Suppressor macrophage treated with lipopolysaccharide for 1 hour (primary cell): ENCODE measurements at places on chromosomes 7 and 10.
A peak's percentile ranks its signal among the peaks of the same experiment; 100 is the strongest.

- no peak for DNase-seq
Measured at GRCh38 chr7:132243463-132243862, 332.8 kb downstream of the PLXNA4 start.

DNA sequence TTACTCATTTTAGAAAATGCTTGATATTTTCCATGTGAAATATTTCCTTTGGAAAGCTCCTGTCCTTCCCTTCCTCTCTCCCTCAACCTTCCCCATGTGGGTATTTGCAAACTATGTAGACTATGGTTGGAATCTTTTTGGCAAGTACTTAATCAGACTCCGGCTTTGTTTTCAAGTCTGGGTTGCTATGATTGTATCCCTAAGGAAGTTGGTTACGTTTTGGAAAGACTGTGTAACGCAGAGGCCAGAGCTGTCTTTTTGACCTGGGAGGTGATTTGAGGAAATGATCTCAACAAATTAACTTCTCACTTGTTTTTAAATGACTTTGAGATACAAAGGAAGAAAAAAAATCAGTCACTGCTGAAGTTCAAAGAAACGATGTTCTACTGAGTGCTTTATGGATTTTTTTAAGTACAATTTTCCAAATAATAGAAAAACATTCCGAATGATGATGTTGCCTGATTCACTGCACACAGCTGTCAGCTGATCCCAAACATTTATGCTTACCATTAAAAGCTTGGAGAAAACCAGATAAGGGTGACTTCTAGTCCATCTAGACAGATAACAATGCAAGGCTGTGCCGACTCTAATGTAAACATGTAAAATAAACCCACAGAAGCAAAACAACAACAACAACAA is 145.5 kb upstream of the CELF2 start:
- DNase-seq = no peak

GRCh38 chr10:84179059-84179710 is 5.6 kb downstream of the GPR15LG start:
- DNase-seq = no peak

DNA sequence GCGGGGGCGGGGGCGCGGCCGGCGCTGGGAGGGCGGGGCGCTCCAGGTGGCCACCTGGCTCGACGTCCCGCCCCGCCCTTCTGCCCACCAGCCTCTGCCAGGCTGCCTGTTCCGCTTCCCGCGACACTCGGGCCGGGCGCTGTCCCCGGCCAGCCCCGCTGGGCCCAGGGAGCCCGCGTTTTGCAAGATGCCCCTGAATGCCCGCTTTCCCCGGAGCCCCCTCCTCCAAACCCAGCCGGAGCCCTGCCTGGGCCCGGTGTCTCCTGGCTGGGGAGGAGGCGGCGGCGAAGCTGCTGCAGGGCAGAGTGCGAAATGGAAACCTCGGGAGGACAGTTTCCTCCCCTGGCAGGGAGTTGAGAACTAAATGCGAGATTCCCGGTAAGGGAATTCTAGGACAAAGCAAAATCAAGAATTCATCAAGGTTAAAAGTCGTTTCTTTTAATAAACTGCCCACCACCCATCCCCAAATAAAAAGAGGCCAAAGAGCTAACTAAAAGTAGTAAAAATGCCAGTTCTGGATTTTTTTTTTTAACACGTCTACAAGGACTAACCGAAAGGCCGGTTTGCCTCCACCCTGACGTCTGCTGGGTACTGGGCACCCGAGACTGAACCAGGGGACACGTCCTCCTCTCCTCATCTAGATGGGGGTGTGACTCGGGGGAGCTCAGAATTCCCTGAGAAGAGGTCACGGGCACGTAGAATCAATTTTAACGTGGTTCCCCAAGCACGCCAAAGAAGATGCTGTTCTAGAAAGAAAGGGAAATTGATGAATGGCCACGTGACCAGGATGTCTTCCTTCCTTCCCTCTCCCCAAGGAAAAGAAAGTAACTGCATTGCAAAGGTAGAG is 200.4 kb upstream of the NFE2L3 start:
- DNase-seq = no peak

DNA sequence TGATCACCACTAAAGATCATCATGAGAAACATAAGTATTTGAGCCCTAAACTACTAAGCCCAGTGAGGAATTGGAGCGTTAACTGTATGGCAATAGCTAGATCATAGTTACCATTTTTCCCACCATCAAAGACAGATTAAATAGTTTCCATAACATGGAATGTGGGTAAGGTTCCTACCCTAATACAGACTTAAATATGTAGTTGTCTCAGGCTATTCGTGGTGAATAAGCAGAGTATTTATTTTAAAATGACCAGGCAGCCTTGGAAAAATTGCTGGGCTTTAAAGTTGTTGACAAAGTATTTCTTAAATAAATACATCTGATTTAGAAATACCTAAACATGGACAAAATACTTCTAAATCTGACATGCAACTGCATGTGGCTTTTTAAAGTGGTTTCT is 106.8 kb downstream of the NT5C2 start:
- no peak for DNase-seq

DNA sequence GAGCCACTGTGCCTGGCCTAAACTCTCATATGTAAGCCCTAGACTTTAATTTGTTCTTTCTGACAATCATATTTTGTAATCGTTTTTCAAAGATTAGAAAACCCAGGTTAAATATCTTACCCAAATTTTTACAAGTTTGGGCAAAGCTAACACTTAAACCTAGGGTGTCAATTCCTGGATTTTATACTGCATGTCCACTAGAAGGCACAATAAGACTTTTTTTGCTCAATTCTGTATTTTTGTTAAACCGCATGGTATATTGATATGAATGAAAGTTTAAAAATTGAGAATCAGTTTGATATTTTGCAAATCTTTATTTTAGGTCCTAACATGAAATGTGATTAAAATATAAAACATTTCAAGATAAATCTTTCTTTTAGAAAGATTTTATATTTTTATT is 29.3 kb downstream of the DYNC2I1 start:
- DNase-seq = peak; percentile 18

- no peak for DNase-seq
Measured at GRCh38 chr7:6205971-6206660, 66.3 kb downstream of the CYTH3 start.

DNA sequence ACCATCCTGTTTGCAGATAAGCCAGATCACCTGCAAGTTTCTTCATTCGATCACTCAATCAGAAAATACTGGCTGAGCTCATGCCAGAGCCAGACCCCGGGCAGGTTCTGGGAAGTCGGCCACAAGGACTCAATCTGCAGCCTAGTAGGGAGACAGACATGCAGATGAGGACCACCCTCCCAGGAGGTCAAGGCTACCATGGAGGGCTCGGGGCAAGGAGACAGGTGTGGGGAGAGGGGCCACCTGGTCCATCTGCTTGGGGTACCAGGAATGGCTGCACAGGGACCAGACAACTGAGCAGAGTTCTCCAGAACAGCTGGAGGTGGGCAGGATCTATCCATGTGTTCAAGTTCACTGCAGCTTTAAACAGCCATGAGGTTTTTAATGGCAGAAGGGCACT is 16.8 kb upstream of the CPXM2 start:
- no peak for DNase-seq

- peak; percentile 57 for DNase-seq
Measured at GRCh38 chr7:75638594-75639070, 100.1 kb downstream of the HIP1 start.

DNA sequence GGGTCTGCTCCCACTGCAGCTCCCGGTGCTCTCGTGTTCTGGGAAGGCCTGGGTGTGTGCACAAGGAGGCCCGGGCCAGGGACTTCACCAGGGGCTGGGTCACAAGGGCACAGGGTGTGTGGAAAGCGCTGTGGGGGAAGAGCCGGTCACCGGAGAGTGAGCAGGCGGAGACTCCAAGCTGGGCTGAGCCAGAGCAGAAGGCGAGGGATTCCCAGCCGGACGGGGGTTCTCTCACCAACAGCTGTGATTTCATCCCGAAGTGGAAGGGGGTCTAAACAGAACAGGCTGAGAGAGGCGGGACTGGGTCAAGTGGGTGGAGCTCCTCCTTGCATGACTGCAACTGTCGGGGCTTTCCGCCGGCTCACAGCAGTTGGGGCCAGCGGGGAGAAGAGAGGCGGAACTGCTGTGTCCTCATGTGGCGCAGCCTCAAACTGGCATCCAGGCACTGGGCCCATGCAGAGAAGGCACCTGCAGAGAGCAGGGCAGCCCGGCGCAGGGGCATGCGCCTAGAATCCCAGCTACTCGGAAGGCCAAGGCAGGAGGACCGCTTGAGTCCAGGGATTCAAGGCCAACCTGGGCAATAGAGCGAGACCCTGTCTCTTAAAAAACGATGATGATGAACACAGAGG is 7.6 kb upstream of the ORAI2 start:
- peak; percentile 100 for DNase-seq

- DNase-seq = peak; percentile 58
Measured at GRCh38 chr10:79328737-79329504, 18.3 kb upstream of the PPIF start.

GRCh38 chr7:148754912-148755311 is 56.2 kb downstream of the CUL1 start:
- DNase-seq = no peak

GRCh38 chr10:97217299-97217698 is 31.5 kb upstream of the SLIT1 start:
- no peak for DNase-seq

DNA sequence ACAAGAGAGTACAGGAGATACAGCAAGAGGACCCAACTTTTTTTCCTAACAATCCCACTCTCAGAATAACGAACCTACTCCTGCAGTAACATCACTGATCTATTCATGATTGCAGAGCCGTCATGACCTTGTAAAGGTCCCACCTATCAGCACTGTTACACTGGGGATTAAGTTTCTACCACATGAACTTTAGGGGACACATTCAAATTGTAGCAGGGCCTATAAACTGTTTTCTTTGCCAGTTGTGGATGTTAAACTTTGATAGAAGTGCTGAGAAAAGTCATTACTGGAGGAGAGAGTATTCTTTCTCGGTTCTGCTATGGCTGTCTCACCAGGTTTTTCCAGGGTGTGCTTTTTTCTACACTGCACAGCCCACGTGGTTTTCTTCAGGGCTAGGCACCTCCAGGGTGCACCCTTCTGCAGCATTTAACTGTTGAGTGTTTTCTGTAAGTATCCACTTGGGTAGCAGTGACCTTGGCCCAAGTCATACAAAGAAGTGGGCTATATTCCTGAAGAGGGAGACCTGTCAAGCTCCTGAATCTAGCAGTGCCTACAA is 131.6 kb upstream of the AHR start:
- DNase-seq = no peak

DNA sequence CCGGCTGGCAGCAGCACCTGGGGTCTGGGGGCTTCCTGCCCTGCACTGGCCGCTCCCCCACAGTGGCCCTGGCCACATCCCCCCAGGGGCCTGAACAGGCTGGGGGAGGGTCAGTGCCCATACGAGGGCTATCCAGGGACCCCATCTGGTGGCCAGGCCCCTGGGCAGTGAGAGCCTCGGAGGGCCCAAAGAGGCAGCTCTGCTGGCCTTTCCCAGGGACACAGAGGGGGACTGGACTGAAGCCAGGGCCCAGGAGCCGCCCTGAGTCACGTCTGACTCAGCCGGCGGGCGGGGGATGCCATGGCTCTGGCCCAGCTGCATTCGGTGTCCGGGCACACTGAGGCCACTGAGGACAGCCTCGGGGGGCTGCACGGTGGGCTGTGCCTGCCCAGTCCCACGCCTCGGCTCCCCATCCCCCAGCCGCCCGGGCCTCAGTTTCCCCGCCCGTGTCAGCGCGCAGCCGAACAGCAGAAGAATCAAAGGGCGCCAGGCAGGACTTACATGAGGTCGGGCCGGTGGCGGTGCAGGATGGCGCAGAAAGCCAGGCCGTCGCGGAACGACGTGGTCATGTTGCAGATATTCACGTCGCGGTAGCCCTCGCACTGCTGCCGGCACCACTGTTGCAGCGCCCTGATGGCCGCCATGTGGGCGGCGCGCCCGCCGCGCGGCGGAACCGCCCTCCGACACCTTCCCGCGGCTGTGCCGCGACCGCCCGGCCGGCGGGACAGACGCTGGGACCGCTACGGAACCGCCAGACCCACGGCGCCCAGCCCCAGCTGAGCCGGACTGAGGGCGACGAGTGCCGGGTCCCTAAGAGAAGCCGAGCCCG is at the start of gene MICALL2:
Gene MICALL2 (minus strand): TSS at position 788 of the 829 bp plus-strand sequence. CDS start 144 bp downstream, at position 644.
- peak; percentile 93 for DNase-seq

GRCh38 chr7:112571852-112572607 is 91.2 kb downstream of the LSMEM1 start:
- no peak for DNase-seq

DNA sequence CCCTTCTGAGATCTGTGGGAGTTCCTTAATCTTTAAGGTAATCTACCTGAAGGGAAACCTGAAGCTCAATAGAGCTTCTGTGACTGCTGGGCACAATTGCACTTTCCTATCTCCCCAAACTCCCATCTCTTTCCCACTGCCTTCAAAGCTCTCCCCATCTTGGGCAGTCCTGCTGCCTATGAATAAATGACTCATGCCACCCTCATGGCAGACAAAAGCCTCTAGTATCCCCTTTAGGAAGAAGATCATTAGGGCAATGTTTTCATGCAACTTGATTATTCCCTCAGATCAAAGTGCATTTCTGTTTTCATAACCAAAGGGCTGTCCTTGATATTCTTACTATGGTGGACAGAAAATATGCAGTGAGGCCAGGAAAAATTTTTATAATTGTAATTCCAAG is 704.9 kb upstream of the LRRN3 start:
- no peak for DNase-seq

- DNase-seq = no peak
Measured at GRCh38 chr7:25385506-25386136, 157.3 kb upstream of the NPVF start.

- DNase-seq = peak; percentile 36
Measured at GRCh38 chr10:9294865-9295264, 1240.4 kb downstream of the GATA3 start.

DNA sequence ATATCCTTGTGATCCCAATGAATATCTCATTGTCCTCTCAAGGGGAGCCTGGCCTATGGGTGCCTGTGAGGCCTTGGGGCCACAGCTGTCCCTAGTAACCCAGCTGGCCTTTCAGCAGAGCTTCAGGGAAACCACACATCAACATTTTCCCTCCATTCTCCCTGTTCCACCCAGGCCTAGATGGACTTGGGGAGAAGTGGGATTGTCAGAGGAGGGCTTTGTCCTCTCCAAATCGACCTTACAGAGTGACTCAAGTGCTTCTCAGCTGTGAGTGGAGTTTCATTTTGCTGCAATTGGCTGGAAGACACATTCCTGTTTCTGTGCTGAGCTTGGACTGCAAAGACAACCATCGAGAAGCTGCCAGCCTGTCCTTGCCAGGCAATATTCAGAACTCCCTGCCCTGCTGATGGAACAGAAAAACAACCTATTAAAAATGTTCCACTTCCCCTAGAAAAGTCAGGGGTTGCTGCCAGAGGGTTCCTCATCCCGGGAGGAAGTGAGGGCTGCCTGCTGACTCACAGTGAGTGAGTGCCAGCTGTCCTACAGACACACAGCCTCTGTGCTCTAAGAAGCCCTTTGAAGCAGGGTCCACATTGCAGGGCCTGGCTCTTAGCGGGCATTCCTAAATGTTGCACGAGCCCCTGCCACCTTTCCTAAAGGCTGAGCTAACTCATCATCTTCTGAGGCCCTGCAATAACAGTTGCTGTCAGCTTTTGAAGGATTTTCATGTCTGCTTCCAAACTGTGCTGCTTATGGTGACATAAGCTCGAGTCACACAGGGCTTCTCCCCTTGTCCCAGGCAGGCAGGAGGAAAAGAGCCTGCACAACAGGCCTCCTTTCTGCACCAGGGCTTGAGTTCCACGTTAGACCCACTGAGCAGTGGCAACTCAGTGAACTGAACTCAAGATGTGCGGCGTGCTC is 20.5 kb downstream of the STRA8 start:
- peak; percentile 89 for DNase-seq
